ENCODE measurements at places on chromosomes 3 and 15.

DNA sequence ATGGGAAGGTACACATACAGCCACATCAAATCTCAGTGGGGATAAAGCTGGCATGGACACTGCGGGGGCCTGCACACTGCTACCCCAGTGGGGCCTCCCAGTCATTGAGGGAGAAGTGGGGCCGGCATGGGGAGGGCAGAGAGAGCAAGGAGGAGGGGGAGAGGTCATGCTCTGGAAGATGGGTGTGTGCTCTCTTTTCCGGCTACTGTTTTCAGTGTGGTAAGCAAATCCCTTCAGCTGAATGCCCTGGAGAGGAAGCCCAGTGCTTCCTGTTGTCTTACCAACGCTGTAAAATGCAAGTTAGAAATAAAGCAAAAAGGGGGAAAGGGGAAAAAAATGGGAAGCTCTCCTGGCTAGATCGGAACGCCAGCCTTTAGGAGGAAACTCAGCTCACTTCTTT is 30.8 kb downstream of the NRROS start:
- no peak for DNase-seq

DNA sequence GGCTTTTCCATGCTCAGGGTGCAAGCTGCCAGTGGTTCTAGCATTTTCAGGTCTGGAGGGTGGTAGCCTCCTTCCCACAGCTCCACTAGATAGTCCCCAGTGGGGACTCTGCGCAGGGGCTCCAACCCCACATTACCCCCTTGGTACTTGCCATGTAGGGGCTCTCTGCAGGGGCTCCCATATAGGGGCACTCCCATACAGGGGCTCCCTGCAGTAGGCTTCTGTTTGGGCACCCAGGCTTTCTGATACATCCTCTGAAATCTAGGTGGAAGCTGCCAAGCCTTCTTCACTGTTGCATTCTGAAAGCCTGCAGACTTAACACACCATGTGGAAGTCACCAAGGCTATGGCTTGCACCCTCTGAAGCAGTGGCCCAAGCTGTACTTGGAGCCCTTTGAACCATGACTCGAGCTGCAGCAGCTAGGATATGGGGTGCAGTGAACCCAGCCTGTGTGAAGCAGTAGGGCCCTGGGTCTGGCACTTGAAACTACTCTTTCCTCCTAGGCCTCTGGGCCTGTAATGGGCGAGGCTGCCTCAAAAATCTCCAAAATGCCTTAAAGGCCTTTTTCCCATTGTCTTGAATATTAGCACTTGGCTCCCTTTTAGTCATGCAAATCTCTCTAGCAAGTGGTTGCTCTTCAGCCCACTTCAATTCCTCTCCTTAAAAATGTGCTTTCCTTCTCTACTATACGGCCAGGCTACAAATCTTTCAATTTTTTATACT is 96.4 kb downstream of the TPRA1 start:
- no peak for DNase-seq

DNA sequence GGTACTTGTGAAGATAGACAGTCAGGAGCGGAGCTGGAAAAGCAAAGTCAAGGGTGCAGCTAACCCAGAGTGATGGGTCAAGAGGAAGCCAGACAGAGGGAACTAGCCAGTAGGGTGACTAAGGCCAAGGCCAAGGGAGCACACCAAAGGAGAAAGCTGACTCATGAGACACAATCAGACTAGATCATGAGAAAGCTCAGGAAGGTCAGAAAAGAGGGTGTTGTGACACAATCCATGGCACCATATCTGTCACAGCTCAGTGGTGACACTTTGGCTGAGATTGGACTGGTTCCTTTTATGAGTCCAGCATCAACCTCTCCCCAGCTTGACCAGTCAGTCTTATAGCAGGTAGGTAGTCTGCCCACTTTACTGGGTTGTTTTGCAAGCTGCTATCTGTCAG is 22.2 kb downstream of the P2RY1 start:
- DNase-seq: no peak

GRCh38 chr3:73597476-73597875 is 27.3 kb downstream of the PDZRN3 start:
- no peak for DNase-seq

DNA sequence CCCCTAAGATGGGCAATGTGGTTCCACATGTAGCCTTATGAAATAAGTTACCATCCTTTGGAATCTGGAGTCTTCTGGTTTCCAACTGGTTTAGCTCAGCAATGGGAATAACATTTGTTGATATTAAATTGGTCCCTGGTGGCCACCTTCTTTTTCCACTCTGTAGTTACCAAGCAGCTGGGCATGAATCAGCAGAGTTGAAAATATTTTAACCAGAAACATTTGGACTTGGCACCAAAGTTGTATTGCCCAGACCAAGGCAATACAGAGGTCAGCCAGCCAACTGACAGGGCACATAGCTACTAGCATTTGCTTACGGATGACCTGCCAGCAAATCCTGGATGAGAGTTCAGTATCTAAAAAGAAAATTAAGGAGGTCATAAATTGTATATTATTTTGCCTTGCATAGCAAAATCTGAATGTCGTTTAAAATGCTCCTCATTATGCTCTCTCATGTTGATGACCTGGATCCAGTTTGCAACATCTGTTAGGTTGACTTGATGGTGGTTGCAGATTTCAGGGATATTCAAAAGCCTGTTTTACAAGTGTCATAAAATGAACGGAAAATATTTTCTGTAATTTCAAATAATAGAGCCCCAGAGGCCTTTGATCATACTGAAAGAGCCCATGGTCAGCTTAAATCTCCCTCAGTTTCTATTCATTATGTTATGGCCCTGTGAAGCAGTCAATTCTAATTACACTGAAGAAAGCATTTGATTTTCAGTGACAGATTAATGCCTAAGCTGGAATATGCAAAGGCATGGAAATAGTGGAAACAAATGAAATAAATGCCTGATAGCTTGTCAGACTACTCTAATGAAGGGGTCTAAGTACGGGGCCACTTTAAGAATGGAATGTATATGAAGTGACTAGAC is 54.6 kb downstream of the PPM1L start:
- no peak for DNase-seq

DNA sequence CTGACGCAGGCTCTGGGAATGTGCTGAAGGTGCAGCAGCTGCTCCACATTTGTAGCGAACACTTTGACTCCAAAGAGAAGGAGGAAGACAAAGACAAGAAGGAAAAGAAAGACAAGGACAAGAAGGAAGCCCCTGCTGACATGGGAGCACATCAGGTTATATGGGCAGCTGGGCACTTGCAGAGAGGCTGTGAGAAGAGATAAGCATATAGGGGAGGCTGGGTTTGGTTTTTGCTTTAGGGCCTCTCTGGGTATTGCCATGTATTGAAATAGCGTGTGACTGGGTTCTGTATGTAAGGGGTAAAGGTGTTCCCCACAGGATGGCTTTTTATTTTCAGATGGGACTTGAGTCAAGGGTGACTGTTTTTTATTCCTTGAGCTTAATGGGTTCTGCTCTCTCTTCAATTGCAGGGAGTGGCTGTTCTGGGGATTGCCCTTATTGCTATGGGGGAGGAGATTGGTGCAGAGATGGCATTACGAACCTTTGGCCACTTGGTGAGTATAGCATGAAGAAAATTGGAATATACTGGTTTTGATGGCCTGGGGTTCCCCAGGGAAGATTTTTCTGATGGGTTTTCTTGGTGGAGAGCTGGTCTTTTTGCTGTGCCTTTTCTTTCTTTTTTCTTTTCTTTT is 7.4 kb downstream of the PSMD2 start:
- no peak for DNase-seq

- no peak for DNase-seq
Observed at GRCh38 chr3:14240366-14240765, 61.7 kb downstream of the LSM3 start.

GRCh38 chr3:52345521-52346109 is 29.5 kb downstream of the DNAH1 start:
- no peak for DNase-seq

GRCh38 chr15:101433396-101433795 is 56.1 kb downstream of the PCSK6 start:
- no peak for DNase-seq

GRCh38 chr3:174938102-174938501 is 79.0 kb downstream of the NAALADL2 start:
- no peak for DNase-seq

GRCh38 chr3:30059240-30059639 is 547.2 kb upstream of the TGFBR2 start:
- no peak for DNase-seq

- no peak for DNase-seq
Observed at GRCh38 chr3:69204315-69204957, 82.0 kb upstream of the LMOD3 start.

DNA sequence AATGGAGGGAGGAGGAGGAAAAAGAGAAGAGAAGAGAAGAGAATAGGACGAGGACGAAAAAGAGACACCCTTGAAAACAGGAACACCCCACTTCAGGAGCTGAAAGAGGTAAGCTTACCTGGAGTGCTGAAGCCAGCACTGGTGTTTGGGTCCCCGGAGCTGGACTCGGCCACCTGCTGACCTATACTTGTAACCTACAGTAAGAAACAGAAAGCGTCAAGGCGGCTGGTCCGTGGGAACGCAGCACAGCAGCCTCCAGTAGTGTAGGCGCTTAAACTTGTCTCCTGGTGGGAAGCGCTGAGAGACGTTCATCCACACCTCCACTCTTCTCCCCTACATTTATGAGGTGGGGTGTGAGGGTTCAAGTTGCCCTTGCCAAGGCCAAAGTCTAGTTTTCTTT is 141.0 kb downstream of the NSMCE3 start:
- no peak for DNase-seq

GRCh38 chr3:193731656-193732055 is 138.6 kb downstream of the OPA1 start:
- DNase-seq: no peak

DNA sequence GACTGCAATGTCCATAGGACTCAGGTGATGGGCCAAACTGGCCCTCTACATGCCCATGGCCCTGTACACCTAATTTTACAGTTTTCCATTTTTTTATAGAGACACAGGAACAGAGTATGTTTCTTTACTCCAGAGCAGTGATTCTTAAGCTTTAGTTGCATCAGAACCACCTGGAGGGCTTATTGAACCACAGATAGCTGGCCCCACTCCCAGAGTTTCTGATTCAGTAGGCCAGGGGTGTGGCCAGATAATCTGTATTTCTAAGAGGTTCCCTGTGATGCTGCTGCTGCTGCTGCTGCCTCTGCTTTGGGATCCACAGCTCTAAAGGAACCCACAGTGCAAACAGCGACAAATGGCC is 5.1 kb downstream of the RBP1 start:
- no peak for DNase-seq

DNA sequence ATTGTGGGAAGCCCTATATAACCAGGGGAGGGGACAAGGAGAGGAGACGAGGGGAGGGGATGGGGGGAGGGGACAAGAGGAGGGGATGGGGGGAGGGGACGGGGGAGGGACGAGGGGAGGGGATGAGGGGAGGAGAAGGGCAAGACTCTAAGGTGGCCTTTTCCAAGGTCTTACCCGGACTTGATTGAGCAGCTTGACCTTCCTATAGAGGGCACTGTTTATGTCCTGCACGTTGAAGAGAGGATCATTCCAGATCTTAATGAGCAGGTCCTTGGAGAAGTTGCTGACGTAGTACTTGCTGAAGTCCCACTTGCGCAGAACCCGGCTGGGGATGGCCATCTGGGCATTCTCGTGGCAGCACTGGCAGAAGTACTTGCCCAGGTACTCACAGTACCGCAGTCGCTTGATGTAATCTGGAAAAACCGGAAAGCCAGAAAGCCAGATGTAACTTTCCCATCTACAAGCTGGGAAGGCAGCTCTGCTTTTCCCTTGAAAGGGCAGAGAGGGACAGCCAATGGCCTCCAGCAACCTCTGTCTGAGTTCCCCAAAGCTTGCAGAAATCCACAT is 55.7 kb downstream of the RUBCN start:
- DNase-seq: no peak

GRCh38 chr15:98395974-98396610 is 252.2 kb upstream of the IGF1R start:
- DNase-seq: no peak

- DNase-seq: no peak
Observed at GRCh38 chr3:188076176-188076575, 77.8 kb upstream of the LPP start.

GRCh38 chr3:114447545-114447944 is 153.7 kb downstream of the TIGIT start:
- DNase-seq: no peak

DNA sequence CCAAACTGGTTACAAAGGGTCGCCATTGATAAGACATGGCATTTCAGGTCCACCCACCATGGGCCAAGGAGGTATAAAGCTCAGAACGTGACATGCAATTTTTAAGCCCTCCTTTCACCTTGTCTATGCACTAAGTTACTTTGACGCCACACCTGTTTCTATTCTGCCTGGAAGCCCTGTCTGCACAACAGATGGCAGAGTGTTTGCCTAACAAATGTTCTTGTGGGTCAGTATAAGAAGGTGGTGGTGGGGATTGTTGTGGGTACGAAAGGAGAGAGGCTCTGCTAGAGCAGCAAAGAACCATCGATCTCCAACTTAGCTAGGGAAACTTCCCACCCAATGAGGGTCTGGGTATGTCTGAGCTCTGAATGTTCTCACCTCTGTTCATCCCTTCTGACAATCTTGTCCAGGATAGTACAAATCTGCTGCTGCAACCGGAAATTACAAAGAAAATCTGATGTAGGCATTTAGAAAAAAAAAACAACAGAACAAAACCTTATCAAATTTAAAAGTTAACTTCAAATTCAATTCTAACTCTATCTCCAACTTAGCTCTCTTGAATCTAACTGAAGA is 945.0 kb upstream of the CFAP20DC start:
- no peak for DNase-seq

- no peak for DNase-seq
Observed at GRCh38 chr15:42692536-42692935, 44.4 kb downstream of the CDAN1 start.

GRCh38 chr15:31458596-31459399 is 132.2 kb downstream of the KLF13 start:
- DNase-seq: no peak

DNA sequence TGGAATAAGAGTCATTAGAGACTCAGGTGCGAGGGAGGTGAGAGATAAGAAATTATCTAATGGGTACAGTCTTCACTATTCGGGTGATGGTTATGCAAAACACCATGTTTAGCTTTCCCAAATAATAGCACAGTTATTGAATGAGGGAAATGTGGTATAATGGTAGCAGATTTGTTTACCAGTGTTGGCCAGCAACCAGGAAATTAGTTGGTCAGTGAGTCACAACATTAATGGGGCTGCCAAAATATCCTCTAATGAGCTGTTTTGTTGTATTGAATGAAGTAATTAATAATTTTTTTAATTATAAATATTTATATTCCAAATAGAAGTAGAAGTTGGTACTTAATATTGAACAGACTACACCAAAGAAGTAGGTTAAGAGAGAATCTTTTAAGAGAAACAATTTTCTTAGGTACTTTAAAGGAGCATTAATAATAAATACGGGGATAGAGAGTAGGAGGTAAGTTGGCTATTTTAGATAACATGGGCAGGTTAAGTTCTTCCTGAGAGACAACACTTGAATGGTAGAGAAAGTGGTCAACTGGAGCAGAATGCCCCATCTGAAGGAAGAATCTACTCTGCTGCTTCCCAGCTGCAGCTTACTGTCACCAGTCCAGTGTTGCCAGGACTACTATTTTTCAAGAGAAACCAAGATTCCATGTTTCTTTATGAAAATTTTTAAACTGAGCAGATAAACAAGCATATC is 218.8 kb downstream of the UBE2E2 start:
- no peak for DNase-seq

GRCh38 chr3:23999012-23999641 is 54.0 kb downstream of the NR1D2 start:
- peak; percentile 5 for DNase-seq

GRCh38 chr3:29898171-29898965 is 617.5 kb downstream of the RBMS3 start:
- no peak for DNase-seq
